ENCODE measurements at places on chromosomes 7 and 10. TPM values are rescaled to one million over a fixed set of nuclear protein-coding genes. Genes with fewer than 3 reads are reported as not detected.

Gene CPN1
- not detected for total RNA-seq

Gene RHEB
- 132 TPM for total RNA-seq

Gene CALML5
- total RNA-seq: not detected

Gene LIPK
- not detected for total RNA-seq
